Choroid plexus epithelial cell (primary cell): ENCODE measurements at places on chromosomes 5 and 9.

GRCh38 chr5:159345336-159345735 is 15.0 kb upstream of the IL12B start:
- DNase-seq, result no peak

DNA sequence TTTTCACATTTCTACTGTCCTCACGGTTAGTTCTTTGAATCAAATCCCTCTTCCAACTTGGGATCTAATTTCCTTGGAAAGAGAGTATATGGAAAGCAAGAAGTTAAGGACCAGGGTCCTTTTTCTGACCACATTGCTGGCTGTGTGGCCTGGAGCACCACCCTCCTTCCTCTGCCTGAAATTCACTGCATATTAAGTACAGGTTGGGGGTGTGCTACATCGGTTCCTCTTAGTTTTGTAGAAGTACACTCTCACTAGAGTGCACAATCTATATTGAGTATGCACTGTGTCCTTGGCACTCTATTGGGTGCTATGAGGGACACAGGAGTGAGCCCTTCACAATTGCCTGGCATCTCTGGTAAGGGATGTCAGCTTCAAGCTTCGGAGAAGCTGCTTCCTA is 53.8 kb upstream of the KLF9 start:
- DNase-seq, result no peak

GRCh38 chr9:77770340-77770739 is 122.2 kb upstream of the GNA14 start:
- DNase-seq, result peak; percentile 45

- DNase-seq, result peak; percentile 91
Observed at GRCh38 chr9:73149371-73150067, 2.1 kb upstream of the ANXA1 start.

- DNase-seq, result no peak
Observed at GRCh38 chr5:76290321-76290757, 112.7 kb upstream of the IQGAP2 start.

DNA sequence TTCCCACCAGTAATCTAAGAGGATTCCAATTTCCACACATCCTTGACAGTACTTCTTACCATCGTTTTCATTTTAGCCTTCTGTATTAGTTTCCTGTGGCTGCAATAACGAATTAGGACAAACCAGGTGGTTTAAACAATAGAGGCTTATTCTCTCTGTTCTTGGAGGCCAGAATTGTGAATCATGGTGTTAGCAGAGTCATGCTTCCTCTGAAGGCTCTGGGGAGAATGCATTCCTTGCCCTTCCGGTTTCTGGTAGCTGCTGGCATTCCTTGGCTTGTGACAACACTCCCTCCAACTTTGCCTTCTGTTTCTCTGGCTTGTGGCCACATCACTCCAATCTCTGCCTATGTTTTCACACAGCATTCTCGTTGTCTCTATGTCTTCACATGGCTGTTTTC is 23.5 kb downstream of the RIGI start:
- DNase-seq, result peak; percentile 86
